Nephron progenitor cell (in vitro differentiated cells): ENCODE measurements at places on chromosomes 4 and X.
A peak's percentile ranks its signal among the peaks of the same experiment; 100 is the strongest.

DNA sequence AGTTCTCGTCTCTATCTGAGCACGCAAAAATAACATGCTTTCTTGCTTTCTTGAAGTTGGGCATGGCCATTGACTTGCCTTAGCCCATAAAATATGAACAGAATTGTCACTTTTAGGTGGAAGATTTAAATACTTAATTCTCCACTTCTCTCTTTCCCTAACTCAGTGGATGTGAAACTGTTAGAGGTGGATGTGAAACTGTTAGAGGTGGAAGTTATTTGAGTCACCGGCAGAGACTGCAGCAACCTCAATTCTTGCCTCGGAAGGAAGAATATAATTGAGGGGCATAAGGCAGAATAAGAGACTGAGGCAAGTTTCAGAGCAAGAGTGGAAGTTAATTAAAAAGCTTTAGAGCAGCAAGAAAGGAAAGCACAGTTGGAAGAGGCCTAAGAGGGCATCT is 2.8 kb upstream of the PARM1 start:
- DNase-seq, result no peak

DNA sequence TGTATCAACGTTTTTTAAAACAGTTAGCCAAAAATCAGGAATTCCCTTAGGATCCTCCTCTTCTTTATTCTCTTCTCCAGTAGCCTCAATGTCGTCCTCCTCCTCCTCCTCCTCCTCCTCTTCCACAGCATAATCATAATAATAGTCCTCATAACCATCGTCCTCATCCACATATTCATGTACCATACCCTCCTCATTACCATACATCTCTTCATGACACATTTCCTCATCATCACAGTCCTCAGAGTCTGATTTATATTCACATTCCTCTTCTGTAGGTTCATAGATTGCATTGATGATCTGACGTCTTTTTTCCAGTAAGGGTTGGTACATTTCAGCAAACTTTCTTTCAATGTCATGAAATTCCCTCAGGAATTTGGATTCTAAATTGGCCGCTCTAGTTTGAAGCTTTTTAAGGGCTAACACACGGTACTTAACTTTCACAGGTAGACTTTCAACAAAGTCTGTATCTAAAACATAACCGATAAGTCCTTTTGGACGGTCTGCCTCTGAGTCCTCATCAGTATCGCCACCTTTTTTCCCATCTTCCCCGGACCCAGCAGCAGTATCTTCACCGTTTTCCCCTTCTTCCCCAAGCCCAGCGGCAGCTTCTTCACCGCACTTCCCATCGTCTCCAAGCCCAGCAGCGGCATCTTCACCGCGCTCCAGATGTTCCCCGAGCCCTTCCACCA is 771 bp downstream of the NAP1L2 start:
- no peak for DNase-seq

- DNase-seq, result no peak
These were observed 5.5 kb upstream of the TRIM2 start for GRCh38 chr4:153198719-153199118.

DNA sequence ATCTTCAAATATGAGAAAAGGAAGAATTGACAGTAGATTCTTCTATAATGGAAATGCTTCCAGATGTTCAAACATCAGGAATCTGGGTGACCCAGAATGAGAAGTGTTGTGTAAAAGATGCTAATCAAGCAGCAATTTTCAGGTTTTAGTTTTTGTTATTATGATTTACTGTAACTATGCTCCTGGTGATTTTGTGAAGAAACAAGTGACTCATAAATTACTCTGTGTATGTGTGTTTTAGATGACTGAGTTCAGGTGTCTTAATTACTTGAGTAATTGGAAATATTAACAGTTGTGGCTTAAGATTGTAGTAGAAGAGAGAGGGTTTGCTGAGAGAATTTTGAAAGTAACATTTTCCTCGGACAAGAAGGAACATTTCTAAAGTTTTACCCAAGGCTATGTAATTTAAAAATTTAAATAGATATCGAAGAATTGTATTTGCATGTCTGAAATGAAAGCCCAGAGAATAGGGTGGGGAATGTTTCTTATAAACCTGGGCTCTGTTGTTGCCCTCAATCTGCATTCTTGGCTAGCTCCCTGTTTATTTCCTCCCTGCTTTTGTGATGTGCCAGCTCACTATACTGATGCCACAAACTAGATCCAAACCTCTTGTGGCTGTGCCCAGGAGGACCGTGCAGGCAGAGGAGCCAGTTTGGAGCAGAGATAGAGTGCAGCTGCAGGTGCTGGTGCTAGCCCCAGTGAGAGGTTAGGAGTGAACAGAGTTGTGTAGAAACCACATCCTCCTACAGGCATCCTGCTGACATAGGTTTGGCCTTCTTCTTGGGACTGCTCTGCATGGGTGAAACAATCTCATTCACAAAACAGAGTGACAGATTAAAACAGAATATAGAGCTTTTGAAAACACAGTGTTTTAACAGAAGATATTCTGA is 25.4 kb upstream of the TNIP3 start:
- DNase-seq, result no peak

DNA sequence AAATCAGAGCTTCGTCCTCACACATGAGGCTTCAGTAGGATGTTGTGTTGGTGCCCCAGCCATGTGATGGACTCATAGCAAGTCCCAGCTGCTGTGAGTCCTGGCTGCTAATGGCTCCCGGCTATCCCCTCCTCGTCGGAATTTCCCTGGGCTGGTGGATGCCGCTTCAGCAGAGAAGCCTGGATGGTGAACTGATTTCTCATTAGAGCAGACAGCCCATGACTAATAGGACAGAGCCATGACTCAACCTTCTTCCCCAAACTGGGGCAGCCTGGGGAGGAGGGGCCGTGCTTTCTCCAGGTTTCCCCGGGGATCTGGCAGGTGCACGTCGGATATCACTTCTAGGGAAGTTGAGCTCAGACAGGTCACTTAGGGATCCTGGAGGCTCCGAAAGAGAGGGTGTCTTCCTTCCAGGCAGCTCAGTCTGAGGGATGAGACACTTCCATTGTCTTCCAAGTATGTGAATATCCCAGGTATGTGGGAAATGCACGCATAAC is 112.7 kb downstream of the ASMT start:
- DNase-seq, result peak; percentile 15

DNA sequence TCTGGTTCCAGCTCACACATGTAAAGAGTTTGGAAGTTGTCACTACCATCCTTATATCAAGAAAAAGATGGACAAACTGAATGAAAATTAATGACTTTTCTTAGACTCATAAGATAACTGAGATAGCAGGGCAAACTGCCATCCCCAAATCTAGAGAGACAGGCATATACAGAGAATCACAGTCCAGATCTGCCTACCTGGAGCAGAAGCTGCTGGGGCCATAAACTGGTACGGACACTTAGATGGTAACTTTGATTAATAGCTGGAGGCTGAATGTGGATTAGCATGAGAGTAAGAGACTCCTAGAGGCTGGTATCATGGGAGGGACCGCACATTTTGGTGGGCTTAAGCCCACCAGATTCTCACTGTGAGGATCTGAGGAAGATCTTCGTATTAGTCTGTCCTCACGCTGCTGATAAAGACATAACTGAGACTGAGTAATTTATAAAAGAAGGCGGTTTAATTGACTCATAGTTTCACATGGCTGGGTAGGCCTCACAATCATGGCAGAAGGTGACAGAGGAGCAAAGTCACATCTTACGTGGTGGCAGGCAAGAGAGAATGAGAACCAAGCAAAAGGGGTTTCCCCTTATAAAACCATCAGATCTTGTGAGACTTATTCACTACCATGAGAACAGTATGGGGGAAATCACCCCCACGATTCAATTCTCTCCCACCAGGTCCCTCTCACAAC is 10.8 kb upstream of the POLA1 start:
- DNase-seq, result no peak

DNA sequence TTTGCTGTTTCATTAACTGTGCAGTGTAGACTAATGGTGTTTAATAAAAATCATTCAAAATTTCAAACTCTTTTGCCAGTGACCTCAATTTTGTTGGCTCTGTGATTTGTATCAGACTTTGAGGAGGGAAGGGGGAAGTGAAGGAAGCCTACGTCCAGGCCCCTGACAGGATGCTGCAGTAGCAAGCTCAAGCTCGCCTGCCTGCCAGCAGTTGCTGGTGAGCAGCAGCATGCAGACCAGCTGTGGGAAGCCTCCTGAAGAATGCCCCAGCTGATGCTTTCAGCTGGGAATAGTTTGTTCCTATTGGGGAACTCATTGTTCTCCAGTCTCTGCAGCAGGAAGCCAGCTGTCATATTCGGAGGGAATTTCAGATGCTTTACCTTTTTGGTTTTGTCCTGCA is 495.2 kb downstream of the AFF2 start:
- DNase-seq, result no peak

DNA sequence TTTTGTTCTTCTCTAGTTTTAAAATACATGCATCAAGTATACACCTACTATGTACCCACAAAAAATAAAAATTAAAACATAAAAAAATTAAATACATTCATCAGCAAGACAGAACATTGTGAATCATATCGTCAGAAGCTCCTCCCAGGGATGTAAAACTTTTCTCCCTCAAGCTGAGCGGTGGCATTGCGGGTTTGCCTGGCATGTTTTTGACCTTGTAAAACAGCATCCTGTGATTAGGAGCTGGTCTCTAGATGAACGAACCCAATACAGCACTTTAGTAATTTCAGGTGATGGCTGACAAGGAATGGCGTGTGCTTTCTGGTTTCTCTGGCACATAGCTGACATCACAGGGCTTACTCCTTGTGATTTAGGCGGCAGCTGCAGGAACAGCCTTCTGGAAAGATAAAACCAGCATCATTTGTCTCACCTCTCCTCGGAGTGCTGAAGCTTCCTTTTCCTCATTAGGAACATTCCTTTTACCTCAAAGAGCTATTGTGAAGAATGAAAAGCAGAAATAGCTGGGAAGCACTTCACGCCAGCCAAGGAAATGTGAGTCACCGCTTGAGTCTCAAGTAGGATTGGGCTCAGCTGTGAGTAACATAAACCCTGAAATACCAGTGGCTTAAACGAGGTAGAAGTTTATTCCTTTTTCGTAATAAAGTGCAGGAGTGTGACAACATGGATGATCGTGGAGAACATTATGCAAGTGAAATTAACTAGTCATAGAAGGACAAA is 44.3 kb downstream of the NYX start:
- DNase-seq, result no peak

- no peak for DNase-seq
These were observed 9.2 kb upstream of the EOLA1 start for GRCh38 chrX:149531599-149531998.

DNA sequence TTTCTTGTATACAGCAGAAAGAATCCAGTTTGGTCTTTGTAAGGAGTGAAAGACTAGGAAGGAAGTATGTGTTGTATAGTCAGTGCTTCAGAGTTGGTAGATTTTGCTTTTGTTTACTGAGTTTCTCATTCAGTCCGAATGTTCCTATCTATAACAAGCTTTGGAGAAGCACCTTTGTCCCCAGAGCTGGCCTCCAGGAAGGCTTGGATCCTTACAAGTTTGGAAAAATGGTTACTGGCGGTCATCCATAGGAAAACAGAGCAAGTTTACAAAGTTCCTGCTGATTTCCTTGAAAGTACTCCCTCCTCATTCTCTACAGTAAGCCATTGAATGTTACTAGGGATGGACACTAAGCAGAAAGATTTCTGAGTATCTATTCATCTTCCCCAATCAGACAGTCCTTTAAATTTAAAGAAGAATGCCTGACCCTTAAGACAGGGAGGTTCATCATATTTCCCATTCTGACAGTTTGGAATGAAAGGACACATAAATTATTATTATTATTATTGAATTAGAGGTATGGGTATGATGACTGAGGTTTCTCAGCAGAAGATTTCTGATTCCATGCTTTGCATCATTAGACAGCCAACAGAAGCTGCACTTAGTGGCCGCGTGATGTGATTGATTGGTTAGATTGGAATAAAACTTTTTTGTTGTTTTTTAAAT is 35.8 kb downstream of the FAT4 start:
- no peak for DNase-seq

DNA sequence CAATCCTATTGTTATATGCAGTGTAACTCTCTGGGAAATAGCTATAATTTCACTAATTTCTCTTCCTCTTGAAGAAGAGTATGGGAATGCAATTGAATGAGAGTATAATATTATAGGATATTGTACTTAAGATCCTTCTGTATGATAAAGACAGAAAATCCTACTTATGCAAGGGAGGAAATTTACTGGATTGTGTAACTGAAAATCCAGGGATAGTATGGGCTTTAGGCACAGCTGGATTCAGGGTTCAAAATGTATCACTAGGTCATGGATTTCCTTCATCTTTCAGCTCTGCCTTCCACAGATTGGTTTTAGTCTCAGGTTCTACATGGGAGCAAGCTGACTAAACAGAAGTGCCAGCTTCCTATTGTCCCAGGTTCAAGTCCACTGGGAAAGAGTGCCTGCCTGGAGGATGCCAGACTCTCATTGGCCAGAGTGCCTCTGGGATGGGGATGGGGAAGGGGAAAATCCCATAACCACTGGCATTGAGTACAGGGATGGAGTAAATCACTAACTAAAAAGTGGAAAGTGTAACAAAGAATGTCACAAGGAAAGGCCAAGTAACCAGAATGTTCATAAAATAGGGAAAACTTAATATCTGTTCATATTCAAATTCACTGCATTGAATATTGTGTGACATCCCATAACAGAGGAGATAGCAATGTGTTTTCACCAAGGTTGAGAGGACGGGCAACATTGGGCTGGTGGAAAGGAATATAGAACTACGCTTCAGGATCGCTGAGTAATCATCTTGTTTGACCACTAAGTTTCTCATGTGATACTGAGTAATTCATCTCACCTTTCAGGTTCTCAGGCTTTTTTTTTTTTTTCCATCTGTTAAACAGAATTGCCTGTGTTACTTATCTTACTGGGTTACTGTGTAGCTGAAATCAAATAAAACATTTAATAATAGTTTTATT is 75.7 kb downstream of the ANXA3 start:
- no peak for DNase-seq

DNA sequence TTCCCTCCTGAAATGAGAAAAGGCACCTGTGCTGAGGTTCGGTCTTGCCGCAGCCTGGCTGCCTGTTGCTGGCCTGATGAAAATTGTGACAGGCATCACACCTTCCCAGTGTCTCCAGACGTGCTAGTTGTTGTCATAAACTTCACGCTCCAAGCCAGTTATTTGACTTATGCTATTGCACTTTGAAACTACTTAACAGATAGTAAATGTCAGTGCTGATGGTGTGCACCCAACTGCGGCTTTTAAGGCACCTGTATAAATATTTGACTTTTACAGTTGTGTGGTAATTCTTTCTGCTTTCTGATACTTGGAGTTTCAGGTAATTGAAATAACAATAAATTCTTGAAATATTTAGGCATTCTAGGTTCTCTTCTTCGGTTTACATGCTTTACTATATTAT is 1.8 kb downstream of the WWC2 start:
- no peak for DNase-seq

DNA sequence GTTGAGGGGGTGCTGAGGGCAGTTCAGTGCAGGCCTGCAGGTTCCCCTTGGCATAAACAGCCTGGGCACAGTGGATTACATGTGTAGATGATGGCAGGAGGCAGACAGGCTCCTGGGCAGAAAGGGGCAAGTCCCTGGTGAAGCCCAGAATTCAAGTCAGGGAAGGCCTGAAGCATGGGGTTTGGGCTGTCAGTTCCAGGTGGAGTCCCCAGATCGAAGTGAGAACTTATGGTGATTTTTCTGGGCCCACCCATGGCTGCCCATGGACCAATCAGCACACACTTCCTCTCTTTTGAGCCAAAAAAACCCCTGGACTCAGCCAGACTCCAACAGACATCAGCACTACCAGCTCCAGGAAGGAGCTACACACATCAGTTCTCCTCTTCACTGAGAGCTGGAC is 529.1 kb downstream of the PPARGC1A start:
- no peak for DNase-seq
